ENCODE measurements at places on chromosomes 1 and 21.

DNA sequence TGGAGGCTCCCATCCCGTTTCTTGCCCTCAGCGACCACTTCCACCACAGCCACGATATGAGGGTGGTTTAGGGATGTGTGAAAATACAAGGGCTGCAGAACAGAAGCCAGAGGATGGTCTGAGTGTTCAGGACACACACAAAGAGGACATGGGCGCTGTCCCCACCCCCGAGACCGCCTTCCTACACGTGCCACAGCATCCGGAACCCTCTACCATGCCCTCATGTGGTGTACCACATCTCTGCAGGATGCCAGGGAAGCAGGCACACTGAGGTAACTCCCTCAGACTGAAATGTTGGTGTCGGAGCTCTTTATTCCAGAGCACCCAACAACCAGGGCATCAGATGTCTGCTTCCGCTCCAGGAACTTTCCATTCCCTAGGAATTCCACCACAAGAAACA, 23.1 kb downstream of the NPHP4 start:
- DNase-seq = no peak

DNA sequence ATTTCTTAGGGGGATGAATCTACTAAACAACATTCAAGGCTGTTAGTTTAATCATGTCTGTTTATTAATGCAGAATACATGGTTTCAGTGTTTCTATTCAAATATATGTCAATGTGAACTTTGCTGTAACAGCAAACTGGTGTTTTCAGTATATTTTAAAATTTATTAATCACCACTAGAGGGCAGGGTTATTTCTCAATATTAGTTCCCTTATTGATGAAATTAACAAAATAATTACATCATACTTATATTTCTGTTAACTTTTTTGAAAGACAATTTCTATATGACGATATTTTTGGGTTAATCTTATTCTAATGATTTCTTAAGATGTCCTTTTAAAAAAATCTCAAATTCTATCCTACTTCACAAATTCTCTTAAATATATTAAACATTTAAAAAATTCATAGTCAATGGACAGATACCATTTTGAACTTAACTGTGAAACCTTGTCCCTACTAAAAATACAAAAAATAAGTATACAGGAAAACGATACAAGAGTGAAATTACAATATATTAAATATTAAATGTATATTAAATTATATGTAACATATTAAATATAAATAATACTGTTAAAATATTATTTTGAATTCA, 1034.1 kb upstream of the PRMT6 start:
- peak; percentile 10 for DNase-seq

- no peak for DNase-seq
Measured at GRCh38 chr1:27752360-27752759, 20.7 kb upstream of the STX12 start.

GRCh38 chr1:14668538-14668937, 70.1 kb downstream of the KAZN start:
- no peak for DNase-seq

DNA sequence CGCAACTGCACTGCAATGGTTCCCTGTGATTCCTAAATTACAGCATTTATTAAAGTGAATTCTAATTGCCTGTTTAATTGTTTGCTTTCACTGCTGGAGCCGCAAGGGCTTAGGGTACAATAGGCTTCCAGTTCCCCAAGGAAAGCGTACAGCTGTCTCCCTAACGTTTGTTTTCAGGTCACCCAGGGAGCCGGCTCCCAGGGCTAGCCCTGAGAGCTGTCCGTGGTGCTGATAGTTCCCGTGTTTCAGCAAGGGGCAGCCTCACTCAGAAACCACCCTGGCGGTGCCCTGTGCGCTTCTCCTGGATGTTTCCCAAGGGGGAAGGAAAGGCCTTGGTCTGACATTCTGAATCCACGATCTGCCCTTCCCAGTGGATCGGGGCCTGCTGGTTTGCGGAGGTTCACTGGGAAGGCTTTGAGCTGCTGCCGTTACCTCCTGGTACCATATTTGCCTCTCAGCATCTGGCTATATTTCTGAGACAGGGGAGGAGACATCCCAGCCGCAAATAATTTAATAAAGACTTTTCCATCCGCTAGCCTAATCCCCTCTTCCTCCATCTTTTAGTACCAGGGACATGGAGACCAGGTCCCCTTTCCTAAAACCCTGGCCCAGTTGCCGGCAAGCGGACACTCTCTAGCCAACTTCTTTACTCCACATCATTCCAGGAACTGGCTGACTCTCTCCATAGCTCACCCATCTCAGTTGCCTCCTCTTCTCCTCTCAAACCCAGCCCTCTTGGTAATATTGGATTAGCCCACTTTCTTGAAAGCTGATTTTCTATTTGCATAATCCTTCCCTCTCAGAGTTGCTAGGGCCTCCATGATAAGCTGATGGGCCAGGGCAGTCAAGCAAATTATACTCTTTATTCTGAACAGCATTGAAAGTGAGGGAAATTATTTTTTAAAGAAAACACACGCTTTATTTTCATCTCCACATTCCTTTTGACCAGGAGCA, 149.0 kb downstream of the IGSF21 start:
- DNase-seq = peak; percentile 14

DNA sequence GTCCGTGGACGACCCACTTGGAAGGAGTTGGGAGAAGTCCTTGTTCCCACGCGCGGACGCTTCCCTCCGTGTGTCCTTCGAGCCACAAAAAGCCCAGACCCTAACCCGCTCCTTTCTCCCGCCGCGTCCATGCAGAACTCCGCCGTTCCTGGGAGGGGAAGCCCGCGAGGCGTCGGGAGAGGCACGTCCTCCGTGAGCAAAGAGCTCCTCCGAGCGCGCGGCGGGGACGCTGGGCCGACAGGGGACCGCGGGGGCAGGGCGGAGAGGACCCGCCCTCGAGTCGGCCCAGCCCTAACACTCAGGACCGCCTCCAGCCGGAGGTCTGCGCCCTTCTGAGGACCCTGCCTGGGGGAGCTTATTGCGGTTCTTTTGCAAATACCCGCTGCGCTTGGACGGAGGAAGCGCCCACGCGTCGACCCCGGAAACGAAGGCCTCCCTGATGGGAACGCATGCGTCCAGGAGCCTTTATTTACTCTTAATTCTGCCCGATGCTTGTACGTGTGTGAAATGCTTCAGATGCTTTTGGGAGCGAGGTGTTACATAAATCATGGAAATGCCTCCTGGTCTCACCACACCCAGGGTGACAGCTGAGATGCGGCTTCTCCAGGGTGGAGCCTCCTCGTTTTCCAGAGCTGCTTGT, 32.4 kb downstream of the PRMT2 start:
- DNase-seq = peak; percentile 73

GRCh38 chr1:180258935-180259334, 28.9 kb downstream of the LHX4 start:
- no peak for DNase-seq

DNA sequence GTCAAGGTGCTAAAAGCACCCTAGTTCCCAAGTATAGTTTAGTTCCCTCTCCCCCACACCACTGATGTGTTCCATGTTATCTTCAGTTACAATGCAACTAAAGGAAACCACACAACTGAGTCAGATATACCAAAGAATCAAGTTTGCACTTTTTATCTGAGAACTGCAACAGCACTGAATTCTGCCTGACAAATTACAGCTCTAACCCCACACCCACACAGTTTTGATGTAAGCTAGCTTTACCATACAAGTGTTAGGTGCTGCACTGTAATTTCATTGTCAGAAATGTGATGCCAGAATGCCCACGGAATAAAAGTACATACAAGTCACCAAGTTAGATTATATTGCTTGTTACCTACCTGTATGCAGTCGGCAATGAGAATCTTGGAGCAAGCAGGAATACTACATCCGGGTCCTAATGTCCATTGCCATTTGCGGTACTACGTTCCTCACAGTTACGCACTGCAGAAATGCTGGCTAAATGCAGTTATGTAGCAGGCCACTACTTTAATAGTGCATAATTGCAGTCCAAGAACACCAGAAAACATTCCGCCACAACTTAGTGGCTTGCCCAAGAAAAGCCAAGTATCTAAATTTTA, 12.1 kb downstream of the SFPQ start:
- DNase-seq = no peak

DNA sequence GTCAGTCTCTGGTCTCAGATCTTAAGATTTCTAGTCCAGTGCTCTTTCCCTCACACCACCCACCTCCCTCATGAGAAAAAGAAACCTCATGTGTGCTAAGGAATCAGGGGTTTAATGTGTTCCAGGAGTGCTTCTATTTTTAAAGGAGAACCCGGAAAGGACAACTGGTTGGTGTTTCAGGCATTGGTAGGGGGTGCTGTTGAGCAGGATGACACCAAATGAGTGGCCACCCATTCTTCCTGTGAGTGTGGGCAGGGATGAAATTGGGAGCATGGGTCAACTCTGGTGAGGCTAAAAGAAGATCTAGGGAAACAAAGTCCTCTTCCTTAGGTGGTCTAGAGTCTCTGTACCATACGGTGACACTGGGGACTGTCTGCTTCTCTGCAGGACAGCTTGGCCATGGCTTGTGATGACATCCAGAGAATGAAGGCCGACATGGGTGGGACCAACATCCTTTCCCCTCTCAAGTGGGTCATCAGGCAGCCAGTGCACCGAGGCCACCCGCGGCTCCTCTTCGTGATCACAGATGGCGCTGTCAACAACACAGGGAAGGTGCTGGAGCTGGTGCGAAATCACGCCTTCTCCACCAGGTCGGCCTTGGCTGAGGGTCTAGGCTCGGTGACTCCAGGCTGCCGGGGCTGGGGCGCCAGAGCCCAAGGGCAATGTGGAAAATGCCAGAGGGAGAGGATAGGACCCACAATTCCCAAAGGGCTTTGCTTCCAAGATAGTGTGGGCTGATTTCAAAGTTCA, 39.3 kb downstream of the VWA5B1 start:
- no peak for DNase-seq

GRCh38 chr1:12553963-12554362, 64.0 kb downstream of the DHRS3 start:
- no peak for DNase-seq

GRCh38 chr1:218390618-218391017, 45.5 kb downstream of the TGFB2 start:
- DNase-seq = peak; percentile 55

DNA sequence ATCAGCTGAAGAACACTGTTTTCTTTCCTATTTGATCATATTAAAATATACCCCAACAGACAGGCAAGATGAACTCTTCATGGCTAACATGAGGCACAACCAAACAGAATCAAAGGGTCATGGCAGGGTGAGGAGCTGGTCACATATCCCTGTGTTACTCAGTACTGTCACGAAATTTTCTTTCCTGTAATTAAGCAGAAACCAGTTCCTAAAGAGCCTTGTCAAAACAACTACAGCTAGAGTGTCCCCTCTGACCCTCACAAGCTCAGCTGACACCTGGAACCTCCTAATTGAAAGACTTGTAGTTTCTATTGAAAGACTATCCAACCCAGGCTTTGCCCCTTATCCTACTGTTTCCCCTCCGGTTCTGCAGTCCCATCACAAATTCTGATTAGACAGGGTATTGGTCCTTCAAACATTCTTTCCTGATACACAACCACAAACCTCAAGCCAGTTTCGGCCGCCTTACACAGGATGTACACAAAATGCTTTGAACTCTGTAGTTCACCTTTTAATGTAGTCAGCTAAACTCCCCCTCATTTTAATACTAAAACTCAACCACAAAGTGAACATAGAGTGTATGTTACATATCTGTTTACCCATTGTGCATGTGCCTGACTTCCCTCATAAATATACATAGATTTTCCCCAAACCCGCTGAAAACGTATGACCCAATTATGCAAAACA, 651.9 kb downstream of the MRPL39 start:
- no peak for DNase-seq

DNA sequence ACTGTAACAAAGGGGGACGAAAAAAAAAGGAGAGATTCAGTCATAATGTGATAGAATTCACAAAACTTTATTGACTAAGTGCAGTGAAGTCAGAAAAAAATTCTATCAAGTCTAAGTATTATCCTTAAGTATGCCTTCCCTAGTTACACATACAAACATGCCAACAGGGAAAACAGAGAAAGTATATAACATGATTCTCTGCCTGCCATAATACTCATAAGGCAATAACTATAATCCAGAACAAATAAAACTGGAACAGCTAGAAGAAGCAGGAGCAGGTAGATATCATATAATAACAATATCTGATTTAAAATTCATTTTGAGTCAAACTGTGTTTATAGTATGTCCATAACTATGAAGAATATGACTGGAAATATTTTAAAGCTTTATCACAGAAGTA, 184.3 kb downstream of the FAF1 start:
- DNase-seq = no peak

GRCh38 chr1:56196839-56197238, 382.5 kb downstream of the PLPP3 start:
- DNase-seq = no peak

- peak; percentile 89 for DNase-seq
Measured at GRCh38 chr21:36976882-36977651, 10.6 kb upstream of the HLCS start.

DNA sequence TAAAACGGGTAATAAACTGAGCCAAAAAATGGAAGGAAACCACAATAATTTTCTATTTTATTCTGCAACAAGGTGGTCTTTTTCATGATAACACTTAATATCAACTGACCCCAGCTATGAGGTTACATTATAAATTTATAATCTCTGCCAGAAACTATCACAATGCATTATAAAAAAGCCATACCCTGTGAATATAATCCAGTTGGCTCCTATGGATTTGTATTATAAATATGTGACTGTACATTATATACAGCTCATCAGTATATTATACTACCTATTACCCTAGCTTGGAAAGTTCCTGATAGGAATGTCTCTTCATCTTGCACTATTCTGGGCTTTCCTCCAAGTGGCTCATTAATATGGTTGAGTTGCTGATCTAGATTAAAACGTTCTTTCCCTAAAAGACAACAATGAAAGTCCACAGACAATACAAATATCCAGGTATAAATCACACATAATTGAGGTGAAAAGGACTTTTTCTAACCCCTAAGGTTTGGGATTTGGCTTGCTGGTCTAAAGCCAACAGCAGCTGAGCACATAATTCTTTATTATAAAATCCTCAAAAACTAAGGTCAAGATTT, 487.7 kb downstream of the TTLL7 start:
- peak; percentile 5 for DNase-seq

GRCh38 chr1:226983247-226983991, 43.3 kb downstream of the COQ8A start:
- no peak for DNase-seq

DNA sequence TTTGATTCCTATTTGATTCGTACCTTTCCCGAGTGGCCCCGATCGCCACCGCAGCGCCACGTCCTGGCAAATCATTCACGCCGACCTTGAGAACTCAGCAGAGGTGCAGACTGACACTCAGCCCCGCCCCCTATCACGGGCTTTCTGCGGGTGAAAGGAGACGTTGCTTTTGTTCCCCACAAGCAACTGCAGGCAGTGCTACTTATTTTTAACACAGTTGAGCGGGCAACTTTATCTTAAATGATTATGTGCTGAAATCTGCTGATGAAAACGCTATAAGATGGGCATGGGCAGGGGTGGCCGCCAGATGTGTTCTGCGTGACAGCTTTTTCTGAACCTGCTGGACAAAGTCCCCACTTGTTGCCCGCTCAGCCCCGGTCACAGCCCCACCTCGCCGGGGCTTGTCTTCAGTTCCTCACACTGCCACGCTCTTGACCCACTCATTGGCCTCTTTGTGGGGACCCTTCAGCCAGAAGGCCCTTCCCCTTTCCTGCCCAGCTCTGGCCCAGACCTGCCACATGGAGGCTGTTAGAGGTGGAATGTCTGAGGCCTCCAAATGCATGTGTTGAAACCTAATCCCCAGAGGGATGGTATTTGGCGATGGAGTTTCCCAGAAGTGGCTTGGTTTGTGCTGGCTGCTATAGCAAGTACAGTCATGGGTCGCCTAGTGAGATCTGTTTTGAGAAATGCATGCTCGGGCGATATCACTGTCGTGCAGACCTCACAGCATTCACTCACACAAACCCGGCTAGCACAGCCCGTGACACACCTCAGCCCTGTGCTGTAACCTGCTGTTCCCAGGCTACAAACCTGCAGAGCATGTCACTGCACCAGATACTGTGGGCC, 15.7 kb upstream of the PDXK start:
- peak; percentile 88 for DNase-seq

GRCh38 chr1:116733476-116734365, 20.5 kb upstream of the CD2 start:
- DNase-seq = no peak
